LNCaP clone FGC (cell line): ENCODE measurements at places on chromosomes 6 and 20.

GRCh38 chr20:14826543-14827313 is 489.3 kb upstream of the FLRT3 start:
- DNase-seq, result no peak

DNA sequence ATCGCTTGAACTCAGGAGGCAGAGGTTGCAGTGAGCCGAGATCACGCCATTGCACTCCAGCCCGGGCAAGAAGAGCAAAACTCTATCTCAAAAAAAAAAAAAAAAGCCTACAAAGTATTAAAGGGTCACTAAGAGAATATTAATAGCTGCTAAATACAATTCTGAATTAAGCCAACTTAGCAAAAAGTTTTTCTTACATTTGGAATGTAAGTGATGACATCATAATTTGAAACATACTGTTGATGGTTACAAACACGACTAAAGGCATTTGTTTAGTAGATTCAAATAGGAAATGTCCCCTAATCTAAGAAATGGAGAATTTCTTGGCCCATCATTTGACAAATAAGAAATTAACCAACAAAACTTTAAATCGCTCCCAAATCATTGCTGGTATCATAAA is 282.8 kb downstream of the RNGTT start:
- no peak for DNase-seq

- DNase-seq, result no peak
Observed at GRCh38 chr6:140789466-140789865, 1343.3 kb upstream of the GJE1 start.

GRCh38 chr6:154800338-154800737 is 67.1 kb downstream of the SCAF8 start:
- no peak for DNase-seq

DNA sequence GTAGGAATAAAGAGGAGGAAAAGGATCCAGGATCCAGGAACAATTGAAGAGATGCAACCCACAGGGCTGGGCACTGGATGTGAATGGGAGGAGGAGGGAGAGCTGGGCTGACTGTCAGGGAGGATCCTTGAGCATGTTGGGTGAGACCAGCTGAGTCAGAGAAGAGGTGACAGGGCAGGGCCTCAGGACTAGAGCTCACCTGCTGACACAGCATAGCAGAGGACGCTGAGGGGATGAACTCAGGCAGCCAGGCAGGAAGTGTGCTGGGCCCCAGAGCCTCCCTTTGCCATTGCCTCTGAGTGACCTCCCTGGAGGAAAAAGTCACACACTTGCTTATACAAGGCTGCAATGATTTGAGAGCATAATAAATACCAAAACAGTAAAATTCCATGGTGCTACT is 72.3 kb downstream of the ZNF133 start:
- DNase-seq, result no peak

GRCh38 chr20:52389606-52390005 is 198.0 kb upstream of the ZFP64 start:
- no peak for DNase-seq

GRCh38 chr20:10919396-10920140 is 245.8 kb upstream of the JAG1 start:
- no peak for DNase-seq

DNA sequence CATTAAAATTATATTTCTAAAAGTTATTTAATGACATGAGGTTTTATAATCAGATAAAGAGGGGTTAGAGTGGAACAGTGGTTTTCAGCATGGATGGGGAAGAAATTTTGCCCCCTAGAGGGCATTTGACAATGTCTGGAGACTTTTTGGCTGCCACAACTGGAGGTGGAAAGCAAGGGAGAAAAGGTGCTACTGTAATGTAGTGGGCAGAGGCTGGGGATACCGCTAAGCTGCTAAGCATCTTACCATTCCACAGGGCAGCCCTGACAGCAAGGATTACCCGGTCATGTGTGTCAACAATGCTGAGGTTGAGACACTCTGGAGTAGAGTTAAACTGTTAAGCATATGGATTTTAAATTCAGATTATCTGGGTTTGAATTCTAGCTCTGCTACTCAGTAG is 52.9 kb upstream of the FABP7 start:
- no peak for DNase-seq

DNA sequence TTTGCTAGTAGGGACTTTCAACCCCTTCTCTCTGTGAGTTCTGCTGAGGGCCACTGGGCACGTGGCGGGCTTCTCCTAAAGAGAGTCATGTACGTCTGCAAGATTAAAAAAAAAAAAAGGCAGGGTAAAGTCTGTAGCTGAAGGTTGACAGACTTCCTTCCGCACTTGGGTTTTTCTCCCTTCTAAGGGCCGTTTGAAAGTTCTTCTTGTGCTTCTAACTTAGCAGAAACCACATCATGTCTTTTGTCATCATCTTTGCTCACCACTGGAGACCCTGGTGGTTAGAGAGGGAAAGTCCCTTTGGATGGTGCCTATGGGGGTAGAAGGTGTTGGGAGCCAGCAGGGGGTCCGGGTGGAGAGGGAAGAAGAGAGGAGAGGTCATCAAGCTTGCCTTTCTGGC is 31.4 kb downstream of the PRDM1 start:
- DNase-seq, result no peak

DNA sequence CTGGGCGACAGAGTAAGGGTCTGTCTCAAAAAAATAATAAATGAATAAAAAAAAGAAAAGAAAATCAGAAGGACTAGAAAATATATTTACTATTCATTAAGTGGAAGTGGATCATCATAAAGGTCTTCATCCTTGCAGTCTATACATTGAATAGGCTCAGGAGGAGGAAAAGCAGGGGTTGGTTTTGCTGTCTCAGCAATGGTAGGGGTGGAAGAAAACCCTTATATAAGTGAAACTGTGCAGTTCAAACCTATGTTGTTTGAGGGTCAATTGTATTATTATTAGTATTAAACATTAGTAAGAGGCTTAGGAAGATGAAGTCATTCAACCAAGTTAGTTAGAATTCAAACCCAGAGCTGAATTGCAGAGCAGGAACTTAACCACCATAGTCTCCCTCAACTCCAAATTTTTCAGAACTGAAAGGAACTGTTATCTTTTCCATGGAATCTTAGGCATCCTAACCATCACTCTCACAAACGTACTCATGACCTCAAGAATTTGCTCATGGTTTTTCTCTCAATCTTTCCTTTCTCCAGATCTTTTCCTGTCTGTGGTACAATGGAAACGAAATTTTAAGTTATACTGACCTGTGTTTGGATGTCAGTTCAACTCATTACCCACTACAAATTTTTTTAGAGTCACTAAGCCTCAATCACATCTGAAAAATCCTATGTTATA is 7.7 kb upstream of the SMIM13 start:
- DNase-seq, result no peak

DNA sequence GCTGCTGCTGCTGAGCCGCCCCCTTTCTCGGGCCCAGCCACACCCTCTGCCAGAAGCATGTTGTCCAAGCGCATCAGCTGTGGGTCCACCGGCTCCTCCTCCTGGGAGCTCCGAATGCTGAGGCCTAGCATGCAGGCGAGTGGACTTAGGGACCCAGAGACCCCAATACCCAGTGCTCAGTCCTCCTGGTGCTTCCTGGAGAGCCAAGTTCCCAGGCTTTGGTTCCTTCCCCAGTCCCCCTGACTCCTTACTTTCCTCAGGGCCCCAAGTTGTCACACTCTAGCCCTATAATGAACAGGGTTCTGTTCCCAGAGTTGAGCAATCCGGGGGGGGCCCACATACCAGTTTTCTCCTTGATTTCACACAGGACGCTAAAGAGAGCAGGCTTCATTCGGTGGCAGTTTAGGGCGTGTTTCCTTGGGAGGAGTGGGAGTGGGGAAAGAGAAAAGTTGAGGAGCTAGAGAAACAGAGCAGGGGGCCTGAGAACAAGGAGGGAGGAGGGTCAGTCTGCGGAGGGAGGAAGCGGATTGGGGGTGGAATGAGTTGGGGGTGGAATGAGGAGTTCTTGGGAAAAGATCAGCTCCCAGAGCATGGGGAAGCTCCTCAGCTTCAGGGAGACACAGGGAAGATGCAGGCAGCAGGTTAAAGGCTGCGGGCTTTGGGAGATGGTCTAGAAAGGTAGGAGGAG is 1.5 kb downstream of the PBX2 start:
- no peak for DNase-seq

DNA sequence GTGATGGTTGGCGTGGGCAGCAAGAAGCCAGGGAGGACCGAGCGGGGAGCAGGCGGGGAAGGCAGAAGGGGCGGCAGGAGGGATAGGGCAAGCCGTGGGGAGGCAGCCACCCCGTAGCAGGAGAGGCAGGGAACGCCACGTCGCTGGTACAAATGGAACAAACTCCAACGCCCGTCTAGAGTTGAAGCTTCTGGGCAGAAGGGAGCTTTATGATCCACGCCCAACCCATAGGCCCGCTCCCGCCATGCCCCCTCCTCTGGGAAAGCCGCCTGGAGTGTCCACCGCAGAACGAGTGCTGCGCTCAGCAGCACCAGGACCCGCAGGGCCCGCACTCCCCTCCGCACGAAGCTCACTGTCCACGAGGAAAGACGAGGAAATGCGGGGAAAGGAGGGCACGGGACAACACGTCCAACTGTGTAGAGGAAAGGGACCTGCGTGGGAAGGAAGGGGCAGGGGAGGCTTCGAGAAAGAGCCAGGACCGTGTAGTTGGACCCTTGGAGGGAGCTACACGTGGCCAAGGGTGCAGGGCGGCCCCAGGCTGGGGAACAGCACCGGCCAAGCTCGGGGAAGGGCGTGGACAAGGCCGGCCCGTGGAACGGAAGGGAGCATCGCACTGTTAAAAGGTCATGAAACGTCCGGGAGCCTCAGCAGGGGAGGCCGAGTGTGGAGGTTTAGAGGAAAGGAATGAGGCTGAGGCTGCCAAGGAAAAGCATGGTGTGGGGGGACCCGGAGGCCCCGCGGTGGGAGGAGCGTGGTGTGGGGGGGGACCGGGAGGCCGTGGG is 204.0 kb downstream of the DLL1 start:
- no peak for DNase-seq

- DNase-seq, result no peak
Observed at GRCh38 chr20:49482621-49483017, at the start of gene KCNB1. Gene KCNB1 (minus strand): TSS chr20:49482668. CDS start chr20:49482480, 188 bp downstream.

DNA sequence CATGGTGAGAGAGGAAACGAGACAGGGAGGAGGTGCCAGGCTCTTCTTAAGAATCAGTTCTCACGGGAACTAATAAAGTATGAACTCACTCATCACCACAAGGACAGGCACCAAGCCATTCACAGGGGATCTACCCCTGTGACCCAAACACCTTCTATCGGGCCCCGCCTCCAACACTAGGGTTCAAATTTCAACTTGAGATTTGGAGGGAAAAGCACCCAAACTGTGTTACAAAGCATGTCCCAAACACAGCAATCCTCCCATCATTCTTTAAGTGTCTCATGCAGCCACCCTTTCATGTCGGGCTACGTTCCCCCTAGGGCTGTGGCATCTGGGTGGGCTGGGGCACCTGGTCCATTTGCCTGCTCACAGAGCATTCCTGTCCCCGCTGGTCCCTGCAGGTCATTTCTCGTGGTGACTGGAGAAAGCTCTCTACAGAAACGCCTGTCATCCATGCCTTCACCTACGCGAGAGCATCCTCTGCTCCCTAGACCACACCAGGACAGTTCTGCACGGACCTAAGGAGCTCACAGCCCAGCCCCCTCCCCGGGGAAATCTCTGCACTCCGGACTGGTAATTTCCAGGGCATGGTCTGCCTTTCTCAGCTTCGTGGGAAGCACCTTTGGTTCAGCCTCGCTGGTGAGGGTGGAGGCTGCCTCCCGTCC is 79.6 kb downstream of the TTLL2 start:
- no peak for DNase-seq
